ENCODE measurements at places on chromosomes 1 and 21.

DNA sequence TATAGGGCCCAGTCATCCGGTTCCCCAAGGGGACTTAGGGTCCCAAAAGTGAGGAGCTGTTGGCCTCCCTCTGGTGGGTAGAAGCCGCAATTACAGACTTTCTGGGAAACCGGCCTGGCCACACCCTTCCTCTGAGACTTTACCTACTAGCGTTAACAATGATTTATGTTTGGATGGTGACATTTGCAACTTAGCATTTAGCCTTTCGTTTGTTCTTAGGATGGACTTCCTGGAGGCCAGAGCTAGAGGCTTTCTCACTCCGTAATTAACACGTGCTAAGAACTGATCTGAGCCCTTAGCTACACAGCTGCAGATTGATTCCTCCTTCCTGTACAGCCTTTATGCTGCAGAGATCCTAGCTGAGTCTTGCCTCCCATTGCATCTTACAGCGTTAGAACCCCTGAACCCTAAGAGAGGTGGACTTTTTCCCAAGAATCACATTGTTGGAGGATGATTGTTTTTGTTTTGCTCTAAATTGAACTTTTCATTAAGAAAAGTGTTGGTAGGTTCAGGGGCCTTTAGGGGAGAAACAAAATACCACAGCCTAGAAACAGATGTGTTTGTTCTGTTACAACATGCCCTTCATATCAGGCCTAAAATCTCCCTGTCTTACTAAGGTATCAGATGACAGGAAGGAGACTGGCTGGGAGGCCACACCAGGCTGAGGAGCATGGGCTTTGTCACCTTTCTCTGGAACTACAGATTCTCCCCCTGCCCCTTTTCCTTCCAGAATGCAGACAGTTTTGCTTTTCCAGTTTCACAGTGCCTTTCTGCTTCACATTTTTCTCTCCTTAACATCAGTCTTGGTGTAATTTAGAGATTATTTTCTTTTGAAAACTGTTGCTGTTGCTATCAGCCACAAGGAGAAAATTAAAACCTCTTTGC, 1.9 kb downstream of the S100A11 start:
- H3K27me3 ChIP-seq, result no peaks in the 10 kb centered on the region
- H3K27ac ChIP-seq, result peak overlapping the region; percentile 86
- peak overlapping the region; percentile 88 for H3K4me3 ChIP-seq
- H3K4me1 ChIP-seq, result peaks cover 54% of the 10 kb centered on the region
- H3K36me3 ChIP-seq, result peaks cover 43% of the 10 kb centered on the region
- peak; percentile 73 for DNase-seq

- DNase-seq, result no peak
- H3K4me1 ChIP-seq, result peaks cover 50% of the 10 kb centered on the region
- H3K4me3 ChIP-seq, result no peak overlapping the region
- no peaks in the 10 kb centered on the region for H3K27me3 ChIP-seq
- peaks cover 3% of the 10 kb centered on the region for H3K36me3 ChIP-seq
- H3K27ac ChIP-seq, result peak overlapping the region; percentile 87
Observed at GRCh38 chr1:27661412-27662075, 10.4 kb downstream of the IFI6 start.

GRCh38 chr1:119327450-119328155, 41.0 kb upstream of the HAO2 start:
- no peak overlapping the region for H3K27ac ChIP-seq
- H3K36me3 ChIP-seq, result no peaks in the 10 kb centered on the region
- peak overlapping the region; percentile 55 for H3K4me3 ChIP-seq
- H3K4me1 ChIP-seq, result peaks cover 12% of the 10 kb centered on the region
- no peaks in the 10 kb centered on the region for H3K27me3 ChIP-seq

- no peaks in the 10 kb centered on the region for H3K36me3 ChIP-seq
- DNase-seq, result no peak
- no peak overlapping the region for H3K27ac ChIP-seq
- peaks cover 12% of the 10 kb centered on the region for H3K4me1 ChIP-seq
- H3K27me3 ChIP-seq, result no peaks in the 10 kb centered on the region
Observed at GRCh38 chr1:224503161-224504118, 68.8 kb upstream of the WDR26 start.

DNA sequence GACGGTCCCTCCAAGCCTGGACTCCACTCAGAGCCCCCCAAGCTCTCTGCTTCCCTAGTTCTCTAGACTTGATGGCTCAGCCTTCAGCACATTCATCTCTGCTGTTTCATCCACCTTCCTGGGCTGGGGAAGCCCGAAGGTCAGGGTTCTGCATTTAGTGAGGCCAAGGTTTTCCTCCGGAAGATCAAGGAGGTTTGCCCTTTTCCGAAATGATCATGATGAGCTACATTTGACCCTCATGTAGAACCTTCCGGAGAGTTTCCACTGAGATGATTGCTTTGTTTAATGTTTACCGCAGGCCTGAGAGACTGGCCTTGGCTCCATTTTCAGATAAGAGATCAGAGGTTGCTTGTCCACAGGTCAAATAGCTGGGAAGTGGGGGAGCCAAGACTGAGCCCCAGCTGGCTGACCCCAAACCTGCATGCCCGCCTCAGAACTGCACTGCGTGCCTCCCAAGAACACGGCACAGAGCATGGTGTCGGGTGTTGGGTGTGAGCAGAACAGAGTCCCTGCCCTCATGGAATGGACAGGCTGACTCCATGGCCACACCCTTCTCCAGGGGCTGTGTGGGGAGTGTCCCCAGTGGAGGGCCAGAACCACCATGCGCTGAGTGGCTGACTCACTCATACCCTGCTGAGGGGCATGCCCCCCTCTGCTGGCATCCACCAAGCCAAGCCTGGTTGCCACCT, 200.8 kb upstream of the TMEM51 start:
- H3K27ac ChIP-seq, result no peak overlapping the region
- peaks cover 2% of the 10 kb centered on the region for H3K27me3 ChIP-seq
- DNase-seq, result no peak

- no peaks in the 10 kb centered on the region for H3K27me3 ChIP-seq
- H3K27ac ChIP-seq, result no peak overlapping the region
- H3K4me3 ChIP-seq, result no peak overlapping the region
- no peak for DNase-seq
Observed at GRCh38 chr1:25902462-25902861, 3.8 kb downstream of the STMN1 start.

DNA sequence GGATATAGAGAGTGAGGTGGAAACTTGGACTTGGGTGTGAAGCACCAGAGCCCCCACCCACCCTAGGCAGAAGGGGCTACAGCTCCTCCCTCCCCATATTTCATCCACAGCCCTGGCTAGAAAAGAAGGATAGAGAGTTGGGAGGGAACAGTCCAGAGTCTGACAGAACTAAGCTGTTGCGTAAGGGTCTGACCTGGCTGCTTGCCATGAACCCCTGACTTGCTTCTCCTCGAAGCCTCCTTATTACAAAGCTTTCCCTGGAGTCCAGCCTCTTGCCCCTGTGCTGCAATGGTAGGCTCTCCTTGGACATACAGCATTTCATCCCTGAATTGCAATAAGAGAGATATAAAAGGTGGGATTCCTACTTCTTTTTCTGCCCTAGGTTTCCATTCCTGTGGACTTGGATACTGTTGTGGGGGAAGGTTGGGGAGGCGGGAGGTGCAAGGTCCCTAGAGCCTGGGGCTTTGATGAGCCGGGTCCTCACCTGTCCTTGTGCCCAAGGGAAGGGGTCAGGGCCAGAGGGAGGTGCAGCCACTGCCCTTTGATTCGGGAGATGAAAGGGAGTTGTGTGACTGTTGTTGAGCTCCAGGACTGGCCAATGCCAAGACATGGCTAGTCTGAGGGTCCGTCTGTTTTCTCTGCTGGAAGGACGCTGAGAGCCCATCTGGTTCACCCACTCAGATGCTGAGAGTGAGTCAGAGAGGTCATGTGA, 2.7 kb downstream of the RHBG start:
- DNase-seq, result no peak
- no peak overlapping the region for H3K4me3 ChIP-seq
- no peaks in the 10 kb centered on the region for H3K36me3 ChIP-seq
- no peak overlapping the region for H3K27ac ChIP-seq
- peaks cover 25% of the 10 kb centered on the region for H3K27me3 ChIP-seq

GRCh38 chr21:32597205-32597604, 11.9 kb upstream of the TCP10L start:
- no peaks in the 10 kb centered on the region for H3K27me3 ChIP-seq
- no peaks in the 10 kb centered on the region for H3K4me1 ChIP-seq
- no peak for DNase-seq
- no peak overlapping the region for H3K4me3 ChIP-seq

- no peak overlapping the region for H3K4me3 ChIP-seq
- H3K27ac ChIP-seq, result no peak overlapping the region
- H3K27me3 ChIP-seq, result no peaks in the 10 kb centered on the region
- H3K4me1 ChIP-seq, result no peaks in the 10 kb centered on the region
- no peaks in the 10 kb centered on the region for H3K36me3 ChIP-seq
Observed at GRCh38 chr1:158095737-158096335, 84.9 kb upstream of the CD1D start.

GRCh38 chr1:50704126-50704525, 255.9 kb downstream of the FAF1 start:
- no peak overlapping the region for H3K4me3 ChIP-seq
- H3K27me3 ChIP-seq, result no peaks in the 10 kb centered on the region
- DNase-seq, result peak; percentile 35
- no peak overlapping the region for H3K27ac ChIP-seq

- peaks cover 11% of the 10 kb centered on the region for H3K4me1 ChIP-seq
- H3K4me3 ChIP-seq, result peak overlapping the region; percentile 35
- H3K27ac ChIP-seq, result no peak overlapping the region
- no peaks in the 10 kb centered on the region for H3K36me3 ChIP-seq
Observed at GRCh38 chr1:194288238-194288637, 1101.8 kb upstream of the B3GALT2 start.

DNA sequence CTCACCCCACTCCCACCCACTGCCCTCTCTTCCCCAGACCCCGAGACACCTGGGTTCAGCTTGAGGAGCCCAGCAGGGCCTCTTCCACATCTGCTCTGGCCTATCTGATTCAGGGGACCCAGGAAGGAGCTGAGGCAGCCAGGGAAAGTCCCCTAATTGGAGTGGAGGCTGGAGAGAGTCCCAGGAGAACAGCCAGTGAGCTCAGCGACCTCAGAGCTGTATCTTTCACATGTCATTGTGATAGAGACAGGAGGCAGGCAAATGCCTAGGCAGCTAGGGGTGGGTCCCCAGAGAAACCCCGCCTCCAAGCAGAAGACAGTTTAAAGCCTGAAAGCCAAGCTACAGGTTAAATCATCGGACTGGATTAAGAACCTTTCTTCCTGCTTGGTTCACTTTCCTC, 122.7 kb downstream of the MATN1 start:
- no peak for DNase-seq
- H3K27me3 ChIP-seq, result no peaks in the 10 kb centered on the region
- H3K36me3 ChIP-seq, result no peaks in the 10 kb centered on the region
- no peak overlapping the region for H3K4me3 ChIP-seq
- H3K4me1 ChIP-seq, result no peaks in the 10 kb centered on the region
- no peak overlapping the region for H3K27ac ChIP-seq

DNA sequence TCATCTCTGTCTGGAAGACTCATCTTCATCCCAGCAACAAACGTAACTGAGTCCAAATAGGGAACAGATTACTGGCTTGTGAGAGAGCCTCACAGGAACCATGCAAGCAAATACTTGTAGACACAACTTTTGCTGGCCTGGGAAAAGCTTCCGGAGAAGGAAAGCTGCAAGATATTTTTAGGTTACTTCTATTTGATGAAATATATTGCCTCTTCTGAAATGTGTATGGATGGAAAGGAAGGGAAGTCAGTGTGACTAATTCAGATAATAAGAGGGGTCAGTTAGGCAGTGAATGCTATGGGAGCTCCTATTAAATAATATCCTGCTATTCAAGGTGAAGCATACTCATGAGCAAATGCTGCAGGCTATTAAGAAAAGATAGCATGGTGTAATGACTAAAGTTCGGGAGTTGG, 20.4 kb upstream of the FGGY start:
- DNase-seq, result no peak
- no peaks in the 10 kb centered on the region for H3K36me3 ChIP-seq
- H3K4me1 ChIP-seq, result no peaks in the 10 kb centered on the region
- no peak overlapping the region for H3K4me3 ChIP-seq
- no peak overlapping the region for H3K27ac ChIP-seq

DNA sequence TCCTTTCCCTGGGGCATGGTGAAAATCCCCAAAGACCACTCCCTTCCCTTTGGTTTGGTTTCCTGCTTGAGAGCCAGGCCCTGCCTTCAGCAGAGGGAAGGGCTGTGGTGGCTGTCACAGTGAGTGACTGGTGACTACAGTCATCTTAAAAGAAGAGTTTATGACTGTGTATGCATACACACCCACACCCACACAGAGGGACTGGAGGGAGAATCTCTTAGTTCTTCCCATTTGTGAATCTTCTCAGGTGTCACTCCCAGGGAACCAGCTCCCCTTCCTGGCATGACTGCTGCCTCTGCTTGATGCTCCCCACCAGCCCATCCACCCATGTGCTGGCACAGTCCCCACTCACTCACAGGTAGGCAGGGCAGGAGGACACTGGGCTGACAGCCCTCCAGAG, 3.9 kb upstream of the KCNA2 start:
- no peak overlapping the region for H3K4me3 ChIP-seq
- no peaks in the 10 kb centered on the region for H3K36me3 ChIP-seq
- no peak overlapping the region for H3K27ac ChIP-seq
- peaks cover 28% of the 10 kb centered on the region for H3K4me1 ChIP-seq
- H3K27me3 ChIP-seq, result peaks cover 30% of the 10 kb centered on the region

GRCh38 chr1:50976111-50976889, 6.3 kb downstream of the CDKN2C start:
- H3K36me3 ChIP-seq, result no peaks in the 10 kb centered on the region
- H3K27ac ChIP-seq, result no peak overlapping the region
- DNase-seq, result no peak
- H3K4me3 ChIP-seq, result peak overlapping the region; percentile 73
- H3K4me1 ChIP-seq, result peaks cover 23% of the 10 kb centered on the region

DNA sequence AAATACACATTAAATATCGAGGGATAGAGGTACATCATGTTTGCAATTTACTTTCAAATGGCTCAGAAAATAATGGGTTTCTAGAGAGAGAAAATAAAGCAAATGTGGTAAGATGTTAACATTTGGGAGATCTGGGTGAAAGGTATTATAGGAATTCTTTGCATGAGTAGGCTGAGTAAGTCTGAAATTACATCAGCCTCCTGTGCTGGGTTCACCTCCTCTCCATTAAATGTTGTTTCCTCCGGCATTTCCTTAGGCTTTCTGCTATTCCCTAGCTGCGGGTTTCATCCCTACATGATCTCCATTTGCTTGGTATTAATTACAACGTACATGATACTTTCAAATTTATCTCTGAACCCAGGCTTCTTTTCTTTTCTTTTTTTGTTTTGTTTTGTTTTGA, 31.6 kb downstream of the ZMYND12 start:
- no peaks in the 10 kb centered on the region for H3K4me1 ChIP-seq
- H3K27me3 ChIP-seq, result no peaks in the 10 kb centered on the region
- no peak overlapping the region for H3K27ac ChIP-seq
- H3K4me3 ChIP-seq, result no peak overlapping the region
- no peak for DNase-seq

Measured in CD4-positive, alpha-beta T cell (primary cell).